ENCODE measurements at places on chromosomes 7 and 10. TPM values are rescaled to one million over a fixed set of nuclear protein-coding genes. Genes with fewer than 3 reads are reported as not detected.

Gene CDNF
- total RNA-seq: 0.82 TPM

Gene SLC39A12
- total RNA-seq: 0.13 TPM

Gene TMEM273
- 5.1 TPM for total RNA-seq

Gene RET
- 1.9 TPM for total RNA-seq

Gene PSD
- total RNA-seq: 4.2 TPM

Gene CTAGE6
- total RNA-seq: not detected

Gene SUN3
- total RNA-seq: not detected

Gene ATG9B
- 0.66 TPM for total RNA-seq

Gene STEAP2
- 19.7 TPM for total RNA-seq

Gene ZWINT
- total RNA-seq: 25.5 TPM

Gene FAM180A
- total RNA-seq: 1.1 TPM

Gene FAM241B
- total RNA-seq: 4.2 TPM

Gene PLAU
- total RNA-seq: 4.0 TPM

Gene PRKAR2B
- total RNA-seq: 9.3 TPM

Gene LRRC18
- not detected for total RNA-seq

DNA sequence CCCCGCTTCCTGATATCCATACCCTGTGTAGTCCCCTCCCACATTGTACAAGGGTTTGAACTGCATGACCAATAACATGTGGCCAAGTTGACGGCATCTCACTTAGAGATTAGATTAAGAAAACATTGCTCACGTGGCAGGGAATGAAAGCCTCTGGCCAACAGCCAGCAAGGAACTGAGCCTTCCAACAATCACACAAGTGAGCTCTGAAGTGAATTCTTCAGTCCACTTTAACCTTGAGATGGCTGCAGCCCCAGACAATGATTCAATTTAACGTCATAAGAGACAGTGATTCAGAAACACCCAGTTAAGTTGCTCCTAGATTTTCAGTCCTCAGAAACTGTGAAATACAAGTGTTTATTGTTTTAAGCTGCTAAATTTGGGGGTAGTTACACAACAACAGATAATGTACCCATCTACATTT is 165.9 kb upstream of the PLXNA4 start:
- DNase-seq: no peak

GRCh38 chr7:44496385-44496784 is 5.9 kb upstream of the NUDCD3 start:
- DNase-seq: no peak

DNA sequence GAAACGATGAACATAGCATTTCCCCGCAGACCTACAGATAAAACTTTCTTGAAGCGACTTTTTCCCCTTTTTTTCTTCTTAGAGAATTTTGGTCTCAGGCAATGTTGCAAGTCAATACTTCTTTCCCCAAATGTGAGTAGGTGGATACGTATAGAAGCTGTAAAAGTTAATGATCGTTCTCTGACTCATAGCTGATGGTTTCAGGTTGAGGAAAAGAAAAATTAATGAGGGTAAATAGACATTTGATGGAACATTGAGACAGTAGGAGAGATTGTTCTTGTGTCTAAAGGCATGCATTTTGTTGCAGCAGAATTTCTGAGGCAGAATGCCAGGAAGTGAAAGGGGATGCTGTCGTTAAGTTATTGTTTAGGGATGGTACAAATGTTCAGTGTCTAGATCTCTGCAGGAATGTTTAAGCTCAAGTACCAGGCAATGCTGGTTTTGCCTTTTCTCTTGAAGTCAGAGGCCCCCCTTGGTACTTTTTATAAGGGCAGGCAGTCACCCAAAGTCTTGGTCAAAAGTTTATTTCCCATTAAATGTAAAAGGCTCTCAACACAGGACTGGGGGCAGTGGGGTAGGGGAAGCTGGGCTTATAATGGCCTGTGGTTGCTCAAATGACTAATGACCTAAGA is 9.3 kb downstream of the TCF7L2 start:
- no peak for DNase-seq

- no peak for DNase-seq
Observed at GRCh38 chr7:109577265-109577664, 1007.6 kb downstream of the DNAJB9 start.

- DNase-seq: no peak
Observed at GRCh38 chr7:136874393-136875032, 6.1 kb downstream of the CHRM2 start.

GRCh38 chr10:29412485-29412884 is 123.6 kb downstream of the LYZL1 start:
- DNase-seq: no peak

- DNase-seq: no peak
Observed at GRCh38 chr7:137731436-137731835, 115.3 kb downstream of the DGKI start.

DNA sequence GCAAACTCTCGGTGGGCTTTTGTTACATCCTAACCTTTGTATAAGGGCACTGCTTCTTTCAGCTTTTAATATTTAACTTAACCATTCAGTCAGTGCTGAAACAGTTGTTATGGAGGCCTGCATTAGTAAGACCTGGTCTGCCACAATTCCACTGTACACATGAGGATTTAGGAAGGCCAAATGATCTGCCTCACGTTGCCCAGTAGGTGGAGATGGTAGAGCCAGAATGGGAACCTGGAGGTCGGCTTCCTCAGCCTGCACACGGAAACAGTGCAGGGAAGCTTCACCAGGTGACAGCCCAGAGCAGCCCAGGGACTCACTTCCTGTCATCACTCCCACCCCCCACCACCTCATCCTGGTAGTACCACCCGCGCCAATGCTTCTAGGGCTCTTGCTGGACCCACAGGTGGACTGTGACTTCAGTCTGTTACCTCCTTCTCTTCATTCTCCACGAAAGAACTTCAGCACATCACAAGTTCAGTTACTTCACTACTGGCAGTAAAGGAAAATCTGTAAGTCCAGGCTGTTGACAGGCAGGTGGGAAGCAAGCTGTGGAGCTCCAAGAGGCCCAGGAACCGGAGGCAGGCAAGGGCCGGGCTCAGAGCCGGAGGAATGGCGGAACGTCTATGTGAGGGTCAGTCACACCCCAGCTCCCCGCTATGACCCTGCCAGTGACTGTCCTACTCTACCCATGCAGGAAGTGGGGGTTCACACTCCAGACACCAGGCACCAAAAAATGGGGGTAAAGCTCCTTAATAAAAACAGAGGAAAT is 480.3 kb upstream of the C7orf33 start:
- no peak for DNase-seq

DNA sequence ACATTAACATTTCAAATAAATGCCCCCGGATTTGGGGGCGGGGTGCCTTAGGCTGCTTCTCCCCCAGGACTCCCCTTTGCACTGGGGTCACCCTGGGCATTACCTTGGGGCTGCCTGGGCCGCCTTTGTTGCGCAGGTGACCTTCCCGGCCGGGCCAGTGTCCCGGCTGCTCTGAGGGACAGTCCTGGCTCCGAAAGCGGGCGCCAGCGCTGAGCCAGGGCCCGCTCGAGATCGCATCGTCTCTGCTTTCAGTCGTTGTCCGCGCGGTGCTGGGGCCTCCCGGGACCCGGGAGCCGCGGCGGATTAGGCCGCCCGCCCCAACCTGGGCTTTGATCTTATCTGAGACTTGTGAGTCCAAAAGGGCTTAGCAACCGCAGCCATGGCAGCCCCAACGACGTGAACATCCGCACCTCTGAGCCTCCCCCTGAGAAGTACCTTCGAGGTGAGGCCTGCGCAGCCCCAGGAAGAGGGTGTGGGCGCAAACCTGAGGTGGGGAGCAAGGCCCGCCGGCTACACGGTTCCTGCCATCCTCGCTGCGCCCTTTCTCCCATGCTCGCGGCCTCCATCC is 14.8 kb upstream of the WAPL start:
- no peak for DNase-seq

- peak; percentile 58 for DNase-seq
Observed at GRCh38 chr10:8054494-8055407, at the start of gene GATA3. Gene GATA3, plus strand, starts transcription at chr10:8054688. Its CDS starts 968 bp downstream, at chr10:8055656.

DNA sequence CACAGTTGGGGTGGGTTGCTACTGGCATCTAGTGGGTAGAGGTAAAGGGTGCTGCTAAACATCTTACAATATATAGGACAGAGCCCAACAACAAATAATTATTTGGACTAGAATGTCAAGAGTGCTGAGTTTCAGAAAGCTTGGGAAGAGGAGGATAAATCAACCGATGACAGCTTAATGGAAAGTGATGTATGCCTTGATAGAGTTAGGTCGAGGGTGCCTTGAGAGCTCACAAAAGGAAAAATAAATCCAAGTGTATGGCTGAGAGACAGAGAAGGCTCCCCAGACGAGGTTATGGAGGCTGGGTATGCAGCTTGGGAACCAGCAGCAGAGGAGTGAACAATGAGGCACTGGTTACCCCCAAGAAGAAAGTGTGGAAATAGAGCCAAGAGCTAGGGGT is 211.1 kb downstream of the HDAC9 start:
- DNase-seq: no peak

DNA sequence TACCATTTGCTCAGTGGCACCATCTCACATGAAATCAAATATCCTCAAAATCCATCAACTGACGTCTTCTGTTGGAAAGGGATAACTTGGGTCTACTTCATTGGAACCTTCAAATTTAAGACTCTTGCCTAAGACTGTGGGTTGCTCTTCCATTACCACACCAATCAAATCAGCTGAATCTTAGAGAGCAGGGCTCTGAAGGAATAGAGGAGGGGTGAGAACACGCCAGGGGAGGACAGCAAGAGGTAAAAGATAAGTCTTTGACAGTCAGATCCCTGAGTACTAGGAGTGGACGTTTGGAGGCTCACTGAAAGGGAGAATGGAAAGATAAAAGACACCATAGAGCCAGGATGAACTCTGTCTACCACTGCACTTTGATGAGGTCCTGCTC is 107.5 kb downstream of the CCDC71L start:
- no peak for DNase-seq

DNA sequence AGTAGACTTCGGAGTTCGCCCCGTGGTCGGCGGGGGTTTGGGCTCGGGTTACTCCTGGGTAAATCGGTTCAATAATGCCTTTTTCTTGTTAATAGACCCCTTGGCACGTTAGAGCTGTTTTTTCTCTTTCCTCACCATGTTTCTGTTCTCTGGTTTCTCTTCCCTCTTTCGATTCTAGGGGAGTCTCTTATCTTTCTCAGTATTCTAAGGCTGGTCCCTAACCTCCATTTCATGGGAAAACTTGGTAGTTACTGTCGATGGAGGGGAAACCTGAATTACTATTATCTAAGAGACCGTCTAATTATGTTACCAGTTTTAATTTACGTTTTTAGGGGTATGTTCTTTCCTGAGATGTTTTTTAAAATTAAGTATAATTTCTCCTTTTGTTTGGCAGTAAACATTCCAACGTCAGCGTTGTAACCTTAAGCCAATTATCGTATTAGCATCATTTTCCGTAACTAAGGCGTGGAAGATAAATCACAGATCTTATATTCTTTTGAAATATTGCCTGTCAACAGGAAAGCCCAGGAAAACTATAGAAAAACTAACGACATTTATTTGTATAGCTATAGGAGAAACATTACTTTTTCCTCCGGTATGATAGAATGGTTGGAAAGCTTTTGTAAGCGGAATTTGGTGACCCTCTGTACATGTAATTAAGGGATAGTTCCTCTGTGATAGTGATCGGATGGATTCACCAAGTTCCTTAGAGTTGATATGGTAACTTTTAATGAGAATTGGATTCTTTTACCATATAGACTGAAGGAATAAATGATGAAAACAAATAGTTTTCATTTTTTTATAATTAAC is 847 bp downstream of the BTAF1 start:
- DNase-seq: no peak

DNA sequence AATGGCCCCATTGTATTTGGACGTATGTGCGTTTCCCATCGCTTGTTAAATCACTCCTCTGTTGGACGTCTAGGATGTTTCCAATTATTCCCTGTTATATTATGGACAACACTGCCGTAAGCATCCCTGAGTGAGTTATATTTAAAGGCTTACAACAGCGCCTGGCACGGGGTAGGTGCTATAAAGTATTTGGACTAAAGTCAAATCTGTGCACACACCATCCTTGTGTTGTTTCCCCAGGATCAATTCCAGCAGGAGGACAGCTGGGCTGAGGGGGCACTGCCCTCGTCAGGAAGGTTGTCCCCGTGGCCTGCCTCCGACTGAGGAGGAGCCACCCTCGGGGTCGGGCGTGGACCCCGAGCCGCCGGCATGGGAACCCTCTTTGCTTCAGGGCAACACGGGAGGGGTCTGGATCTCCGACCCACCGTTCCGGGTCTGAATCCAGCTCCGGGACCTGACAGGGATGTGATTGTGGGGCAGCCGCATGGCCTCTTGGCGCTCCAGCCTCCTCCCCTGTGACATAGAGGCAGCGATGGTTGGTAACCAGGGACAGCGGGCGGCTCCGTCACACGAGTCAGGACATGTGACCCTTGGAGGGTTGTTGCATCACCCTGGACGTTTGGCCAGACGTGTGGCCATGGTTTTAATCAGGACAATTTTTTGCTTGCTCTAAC is 1.5 kb upstream of the JAKMIP3 start:
- no peak for DNase-seq

DNA sequence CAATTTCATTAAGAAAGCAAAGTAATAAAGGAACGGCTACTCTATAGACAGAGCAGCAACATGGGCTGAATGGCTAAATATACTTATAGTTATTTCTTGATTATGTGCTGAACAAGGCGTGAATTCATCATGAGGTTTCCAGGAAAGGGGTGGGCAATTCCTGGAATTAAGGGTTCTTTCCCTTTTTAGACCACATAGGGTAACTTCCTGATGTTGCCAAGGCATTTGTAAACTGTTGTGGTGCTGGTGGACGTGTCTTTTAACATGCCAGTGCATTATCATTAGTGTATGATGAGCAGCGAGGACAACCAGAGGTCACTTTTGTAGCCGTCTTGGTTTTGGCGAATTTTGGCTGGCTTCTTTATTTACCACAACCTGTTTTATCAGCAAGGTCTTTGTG is 28.5 kb upstream of the ZMYND11 start:
- no peak for DNase-seq

GRCh38 chr10:94069884-94070283 is 76.2 kb downstream of the PLCE1 start:
- DNase-seq: no peak

DNA sequence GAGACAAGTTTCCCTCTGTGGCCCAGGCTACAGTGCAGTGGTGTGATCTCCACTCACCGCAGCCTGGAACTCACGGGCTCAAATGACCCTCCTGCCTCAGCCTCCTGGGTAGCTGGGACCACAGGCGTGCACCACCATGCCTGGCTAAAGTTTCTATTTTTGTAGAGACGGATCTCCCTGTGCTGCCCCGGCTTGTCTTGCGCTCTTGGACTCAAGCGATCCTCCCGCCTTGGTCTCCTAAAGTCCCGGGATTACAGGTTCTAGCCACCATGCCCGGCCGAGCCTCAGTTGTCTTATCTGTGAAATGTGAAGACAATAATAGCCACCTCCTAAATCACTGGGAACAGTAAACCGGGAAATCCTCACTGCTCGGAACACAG is 88.1 kb downstream of the FOXL3 start:
- DNase-seq: peak; percentile 16
